ENCODE measurements at places on chromosomes 16 and 17. TPM values are rescaled to one million over a fixed set of nuclear protein-coding genes. Genes with fewer than 3 reads are reported as not detected.

GRCh38 chr17:72452286-72453173 lies 331.7 kb downstream of the SOX9 start:
- DNase-seq = no peak

- DNase-seq = no peak
Observed at GRCh38 chr17:73564843-73565242, 79.4 kb downstream of the SDK2 start.

DNA sequence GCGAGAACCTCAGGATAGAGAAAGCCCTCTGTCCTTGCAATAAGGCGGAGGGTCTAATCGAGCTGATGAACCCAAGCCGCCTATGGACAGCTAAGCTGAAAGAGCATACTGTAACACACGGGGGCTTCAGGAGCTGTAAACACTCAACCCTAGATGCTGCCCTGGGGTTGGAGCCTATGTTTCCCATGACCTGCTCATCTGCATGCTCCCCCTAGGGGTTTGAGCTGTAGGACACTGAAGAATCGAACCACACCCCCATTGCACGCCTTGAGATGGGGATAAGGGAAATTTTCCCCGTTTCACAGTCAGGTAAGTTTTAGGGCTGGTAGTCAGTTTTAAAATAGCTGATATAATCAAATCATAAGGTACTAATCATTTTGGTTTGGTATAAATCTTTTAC lies 675.6 kb upstream of the CDH8 start:
- DNase-seq = no peak

GRCh38 chr17:77455111-77455890 lies 314.5 kb downstream of the SEC14L1 start:
- no peak for DNase-seq

GRCh38 chr16:75392906-75393305 lies 40.4 kb downstream of the CFDP1 start:
- DNase-seq = no peak

- DNase-seq = no peak
Observed at GRCh38 chr17:45729294-45729907, 54.7 kb upstream of the CRHR1 start.

GRCh38 chr17:60435244-60436167 lies 13.2 kb downstream of the CHCT1 start:
- DNase-seq = no peak

- DNase-seq = no peak
Observed at GRCh38 chr16:70534971-70535370, 11.4 kb downstream of the SF3B3 start.

- no peak for DNase-seq
Observed at GRCh38 chr17:28528327-28529012, 22.3 kb downstream of the FOXN1 start.

- DNase-seq = no peak
Observed at GRCh38 chr17:73560661-73561060, 83.6 kb downstream of the SDK2 start.

- no peak for DNase-seq
Observed at GRCh38 chr17:21288571-21289017, 4.1 kb downstream of the MAP2K3 start.

- no peak for DNase-seq
Observed at GRCh38 chr17:2215616-2216364, 87.8 kb downstream of the SMG6 start.

DNA sequence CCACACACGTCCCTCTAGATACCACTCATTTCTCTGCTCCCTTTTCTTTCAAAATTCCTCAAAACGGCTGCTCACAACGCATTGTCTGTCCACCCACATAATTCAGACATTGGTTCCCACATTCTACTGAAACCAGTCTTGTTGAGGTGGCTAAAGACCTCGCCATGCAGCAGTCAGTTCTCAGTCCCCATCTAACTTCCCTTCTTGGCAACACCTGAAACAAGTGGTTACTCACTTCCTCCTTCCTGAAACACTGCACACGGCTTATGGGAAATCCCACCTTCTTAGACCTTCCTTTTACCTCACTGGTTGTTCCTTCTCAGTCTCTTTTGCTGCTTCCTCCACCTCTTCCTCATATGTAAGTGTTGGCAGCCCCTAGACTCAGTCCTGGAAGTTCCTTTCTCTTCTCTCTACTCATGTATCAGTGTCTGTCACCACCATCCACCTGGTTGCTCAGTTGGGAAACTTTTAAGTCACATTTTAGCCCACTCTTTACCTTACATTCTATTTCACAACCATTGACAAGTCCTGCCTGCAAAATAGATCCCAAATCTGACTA lies 277.1 kb downstream of the CEP112 start:
- DNase-seq = no peak

GRCh38 chr17:74850310-74850709 lies 9.4 kb downstream of the GRIN2C start:
- no peak for DNase-seq

SLC52A1 gene
- not detected for total RNA-seq

KRT14 gene
- not detected for total RNA-seq

CCL7 gene
- not detected for total RNA-seq

ZG16 gene
- not detected for total RNA-seq

MT4 gene
- total RNA-seq = not detected

EXOSC6 gene
- total RNA-seq = 17.0 TPM

AOC3 gene
- total RNA-seq = 89.0 TPM

CDRT15L2 gene
- not detected for total RNA-seq

NKIRAS2 gene
- total RNA-seq = 47.2 TPM

ZNF48 gene
- total RNA-seq = 15.3 TPM

CDYL2 gene
- 0.83 TPM for total RNA-seq

All from esophagus muscularis mucosa (tissue), 4 donors.